ENCODE measurements at places on chromosomes 2 and 18. TPM values are rescaled to one million over a fixed set of nuclear protein-coding genes. Genes with fewer than 3 reads are reported as not detected.
A peak's percentile ranks its signal among the peaks of the same experiment; 100 is the strongest.

FRZB gene
- total RNA-seq: 2.4 TPM

ZSWIM2 gene
- total RNA-seq: not detected

UBXN2A gene
- total RNA-seq: 14.3 TPM

SELENOI gene
- 7.6 TPM for total RNA-seq

GREB1 gene
- 3.1 TPM for total RNA-seq

DNA sequence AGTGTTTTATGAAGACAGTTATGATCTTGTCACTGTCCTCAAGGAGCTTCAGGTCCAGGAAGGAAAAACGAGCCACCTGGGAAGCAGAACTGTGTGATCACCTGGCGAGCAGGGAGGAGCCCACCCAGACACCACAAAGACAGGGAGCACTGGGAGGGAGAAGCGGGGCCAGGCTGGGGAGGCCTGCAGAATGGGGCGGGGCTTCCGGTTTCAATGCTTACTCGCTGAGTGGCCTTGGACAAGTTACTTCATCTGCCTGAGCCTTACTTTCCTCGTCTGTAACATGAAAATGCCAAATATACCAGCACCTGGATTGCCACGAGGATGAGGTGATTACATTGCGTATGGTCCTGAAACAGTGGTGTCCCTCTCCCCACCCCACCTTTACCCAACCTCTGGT, 227.5 kb downstream of the ANKRD30B start:
- H3K27ac ChIP-seq: no peak overlapping the region
- H3K4me3 ChIP-seq: no peak overlapping the region
- no peaks in the 10 kb centered on the region for H3K27me3 ChIP-seq
- no peaks in the 10 kb centered on the region for H3K36me3 ChIP-seq
- H3K4me1 ChIP-seq: no peaks in the 10 kb centered on the region

DNA sequence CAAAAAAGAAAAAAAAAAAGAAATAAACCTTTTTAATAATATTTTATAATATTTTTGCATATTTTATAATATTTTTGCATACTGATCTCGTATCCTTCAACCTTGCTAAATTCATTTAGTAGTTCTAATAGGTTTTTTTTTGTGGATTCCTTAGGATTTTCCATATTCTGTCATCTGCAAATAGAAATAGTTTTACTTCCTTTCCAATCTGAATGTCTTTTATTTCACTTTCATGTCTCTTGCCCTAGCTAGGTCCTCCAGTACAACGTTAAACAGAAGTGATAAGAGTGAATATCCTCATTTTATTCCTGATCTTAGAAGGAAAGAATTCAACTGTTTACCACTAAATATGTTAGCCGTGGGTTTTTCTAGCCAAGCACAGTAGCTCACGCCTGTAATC, 13.7 kb downstream of the LMAN2L start:
- H3K27me3 ChIP-seq: no peaks in the 10 kb centered on the region
- H3K36me3 ChIP-seq: peaks cover 50% of the 10 kb centered on the region
- no peak overlapping the region for H3K4me3 ChIP-seq

GRCh38 chr2:4404363-4404762, 701.0 kb downstream of the DCDC2C start:
- H3K27me3 ChIP-seq: no peaks in the 10 kb centered on the region
- H3K27ac ChIP-seq: no peak overlapping the region
- H3K4me1 ChIP-seq: no peaks in the 10 kb centered on the region
- DNase-seq: no peak
- no peak overlapping the region for H3K4me3 ChIP-seq

DNA sequence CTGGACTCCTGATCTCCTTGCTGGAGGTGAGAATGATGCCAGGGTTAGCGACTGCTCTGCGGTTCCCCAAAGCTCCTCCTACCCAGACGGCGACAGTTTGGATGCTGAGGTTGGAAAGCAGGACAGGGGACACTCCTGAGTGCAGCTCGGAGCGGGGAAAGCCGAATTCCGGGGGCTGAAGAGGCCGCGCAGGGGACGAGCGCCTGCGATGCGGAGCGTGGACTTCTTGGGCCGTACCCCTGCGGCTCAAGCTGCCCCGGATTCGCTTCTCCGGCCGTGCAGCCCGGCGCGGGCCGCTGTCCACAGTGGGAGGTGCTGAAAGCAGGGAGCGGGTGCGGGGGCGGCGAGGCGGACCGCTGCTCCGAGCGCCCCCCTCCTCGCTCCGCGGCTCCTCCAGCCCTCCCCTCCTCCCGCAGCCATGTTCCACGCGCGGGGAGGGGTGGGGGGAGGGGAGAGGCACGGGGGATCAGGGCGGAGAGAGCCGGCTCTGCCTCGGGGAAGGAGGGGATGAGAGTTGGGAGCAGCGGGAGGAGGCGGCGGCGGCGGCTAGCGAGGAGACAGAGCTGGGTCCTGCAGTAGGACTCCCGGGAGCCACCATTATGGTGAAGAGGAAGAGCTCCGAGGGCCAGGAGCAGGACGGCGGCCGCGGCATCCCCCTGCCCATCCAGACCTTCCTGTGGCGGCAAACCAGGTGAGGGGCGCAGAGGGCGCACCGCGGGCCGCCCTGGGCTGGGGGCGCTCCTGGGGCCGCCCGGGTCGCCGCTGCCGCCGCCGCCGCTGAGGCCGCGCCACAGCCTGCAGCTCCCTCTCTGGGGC, at the start of gene UNC80:
TSS of gene UNC80 (plus strand) at position 359 of the 816 bp plus-strand sequence. CDS start at position 600, 241 bp downstream.
- H3K36me3 ChIP-seq: no peaks in the 10 kb centered on the region
- no peak within 1 kb of the TSS for H3K27ac ChIP-seq
- peaks cover 5% of the 10 kb centered on the region for H3K27me3 ChIP-seq

DNA sequence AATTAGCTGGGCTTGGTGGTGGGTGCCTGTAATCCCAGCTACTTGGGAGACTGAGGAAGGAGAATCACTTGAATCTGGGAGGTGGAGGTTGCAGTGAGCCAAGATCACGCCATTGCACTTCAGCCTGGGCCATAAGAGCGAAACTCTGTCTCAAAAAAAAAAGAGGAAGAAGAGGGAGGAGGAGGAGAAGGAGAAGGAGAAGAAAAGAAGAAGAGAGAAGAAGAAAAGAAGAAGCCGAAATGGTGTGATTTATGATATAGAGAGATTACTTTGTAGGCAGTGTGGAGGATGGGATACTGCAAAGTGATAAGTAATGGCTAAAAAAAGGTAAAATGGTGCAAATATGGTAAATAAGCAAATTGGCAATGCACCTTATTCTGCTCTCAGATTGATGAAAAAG, 25.1 kb downstream of the THNSL2 start:
- H3K4me3 ChIP-seq: no peak overlapping the region
- no peaks in the 10 kb centered on the region for H3K4me1 ChIP-seq
- no peak for DNase-seq
- no peak overlapping the region for H3K27ac ChIP-seq

DNA sequence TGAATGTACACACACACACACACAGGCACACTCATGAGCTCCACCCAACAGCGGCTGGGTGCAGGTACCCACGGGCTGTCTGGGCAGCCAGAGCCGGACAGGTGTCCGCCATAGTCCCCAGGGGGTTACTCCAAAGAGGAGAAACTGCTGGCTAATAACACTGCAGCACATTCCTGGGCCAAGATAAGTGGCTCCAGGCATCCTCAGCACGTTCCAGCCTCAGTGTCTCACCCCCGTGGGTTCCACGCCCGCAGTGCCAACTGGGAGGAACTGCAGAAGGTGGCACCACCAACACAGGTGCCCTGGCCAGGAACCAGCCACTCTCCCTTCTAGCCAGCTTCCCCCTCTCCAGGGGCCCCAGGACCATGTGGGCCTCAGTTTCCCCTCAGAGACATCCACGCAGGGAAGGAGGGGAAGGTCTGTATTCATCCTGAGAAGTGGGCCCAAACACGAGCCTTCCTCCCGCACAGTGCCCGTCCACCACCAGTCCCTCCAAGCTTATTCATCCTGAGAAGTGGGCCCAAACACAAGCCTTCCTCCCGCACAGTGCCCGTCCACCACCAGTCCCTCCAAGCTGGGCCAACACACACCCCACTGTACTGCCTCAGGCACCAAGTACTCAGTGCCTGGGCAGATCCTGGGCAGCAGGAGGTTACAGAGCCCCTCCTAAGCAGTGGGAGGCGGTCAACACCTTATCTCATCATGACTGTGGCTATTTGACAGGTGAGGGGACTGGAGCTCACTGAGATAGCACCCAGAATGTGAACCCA, 47.6 kb downstream of the TNS1 start:
- peaks cover 89% of the 10 kb centered on the region for H3K4me1 ChIP-seq
- DNase-seq: no peak
- H3K27me3 ChIP-seq: no peaks in the 10 kb centered on the region
- peak overlapping the region; percentile 87 for H3K27ac ChIP-seq
- H3K4me3 ChIP-seq: no peak overlapping the region

GRCh38 chr2:241859436-241860183, 916 bp upstream of the PDCD1 start:
- H3K36me3 ChIP-seq: no peaks in the 10 kb centered on the region
- no peaks in the 10 kb centered on the region for H3K4me1 ChIP-seq
- no peaks in the 10 kb centered on the region for H3K27me3 ChIP-seq

- H3K27me3 ChIP-seq: no peaks in the 10 kb centered on the region
- no peak overlapping the region for H3K4me3 ChIP-seq
- H3K36me3 ChIP-seq: no peaks in the 10 kb centered on the region
- peak overlapping the region; percentile 41 for H3K27ac ChIP-seq
- H3K4me1 ChIP-seq: no peaks in the 10 kb centered on the region
- DNase-seq: peak; percentile 76
These were observed 43.0 kb upstream of the DSG1 start for GRCh38 chr18:31274931-31275330.

- peaks cover 17% of the 10 kb centered on the region for H3K4me1 ChIP-seq
- no peak overlapping the region for H3K4me3 ChIP-seq
- H3K27me3 ChIP-seq: no peaks in the 10 kb centered on the region
These were observed 210.5 kb downstream of the BCL2 start for GRCh38 chr18:63109022-63109421.

DNA sequence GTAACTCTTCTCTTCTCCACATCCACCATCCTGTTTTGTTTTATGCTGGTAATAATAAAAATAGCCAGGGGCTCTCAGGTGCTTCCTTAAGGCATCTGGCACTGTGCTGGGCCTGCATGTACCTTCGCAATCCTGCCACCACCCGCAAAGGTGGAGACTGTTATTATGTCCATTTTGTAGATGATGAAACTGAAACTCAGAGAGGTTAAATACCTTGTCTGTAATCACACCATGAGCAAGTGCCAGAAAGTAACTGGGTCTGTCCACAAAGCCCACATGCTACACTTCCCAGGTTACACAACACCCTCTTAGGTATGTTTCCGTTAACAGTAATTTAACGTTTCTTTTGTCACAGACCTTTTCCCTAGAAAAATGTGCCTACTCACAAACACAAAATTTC, 27.0 kb downstream of the NRP2 start:
- no peaks in the 10 kb centered on the region for H3K4me1 ChIP-seq
- no peaks in the 10 kb centered on the region for H3K36me3 ChIP-seq

DNA sequence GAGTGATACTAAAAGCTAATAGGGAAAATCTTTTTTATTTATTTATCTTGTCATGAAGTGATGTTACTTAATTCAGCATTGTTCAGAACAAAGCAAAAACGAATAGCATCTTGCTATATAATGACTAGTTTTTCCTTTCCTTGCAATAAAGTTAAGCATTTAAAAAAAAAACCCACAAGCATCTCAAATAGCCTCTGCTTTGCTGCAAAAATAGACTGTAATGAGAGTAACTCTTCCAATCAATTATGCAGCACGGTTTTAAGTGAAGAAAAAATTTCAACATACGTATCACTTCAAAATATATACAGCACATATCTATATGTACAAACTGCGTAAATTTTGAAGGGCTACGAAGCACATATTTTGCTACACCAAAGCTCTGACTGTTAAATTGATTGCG, 153.3 kb upstream of the VRK2 start:
- H3K4me3 ChIP-seq: no peak overlapping the region
- no peaks in the 10 kb centered on the region for H3K4me1 ChIP-seq
- H3K36me3 ChIP-seq: no peaks in the 10 kb centered on the region
- DNase-seq: no peak
- no peaks in the 10 kb centered on the region for H3K27me3 ChIP-seq
- no peak overlapping the region for H3K27ac ChIP-seq

- no peak for DNase-seq
- H3K4me3 ChIP-seq: no peak overlapping the region
- H3K36me3 ChIP-seq: no peaks in the 10 kb centered on the region
- no peak overlapping the region for H3K27ac ChIP-seq
These were observed 465.0 kb upstream of the TRIB2 start for GRCh38 chr2:12251749-12252148.

DNA sequence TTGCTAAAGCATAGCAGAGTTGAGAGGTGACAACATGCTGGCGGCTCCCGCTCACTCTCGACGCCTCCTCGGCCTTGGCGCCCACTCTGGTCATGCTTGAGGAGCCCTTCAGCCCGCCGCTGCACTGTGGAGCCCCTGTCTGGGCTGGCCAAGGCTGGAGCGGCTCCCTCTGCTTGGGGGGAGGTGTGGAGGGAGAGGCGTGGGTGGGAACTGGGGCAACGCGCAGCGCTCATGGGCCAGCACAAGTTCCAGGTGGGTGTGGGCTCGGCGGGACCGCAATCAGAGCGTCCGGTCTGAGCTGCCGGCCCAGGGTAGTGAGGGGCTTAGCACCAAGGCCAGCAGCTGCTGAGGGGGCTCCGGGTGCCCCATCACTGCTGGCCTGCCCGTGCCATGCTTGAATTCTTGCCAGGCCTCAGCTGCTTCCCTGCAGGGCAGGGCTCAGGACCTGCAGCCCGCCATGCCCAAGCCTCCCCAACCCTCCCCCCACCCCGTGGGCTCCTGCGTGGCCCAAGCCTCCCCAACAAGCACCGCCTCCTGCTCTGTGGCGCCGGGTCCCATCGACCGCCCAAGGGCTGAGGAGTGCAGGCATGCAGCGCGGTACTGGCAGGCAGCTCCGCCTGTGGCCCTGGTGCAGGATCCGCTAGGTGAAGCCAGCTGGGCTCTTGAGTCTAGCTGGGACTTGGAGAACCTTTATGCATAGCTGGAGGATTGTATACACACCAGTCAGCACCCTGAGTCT, 2052.8 kb upstream of the CELF4 start:
- H3K27me3 ChIP-seq: no peaks in the 10 kb centered on the region
- no peak overlapping the region for H3K27ac ChIP-seq
- no peaks in the 10 kb centered on the region for H3K4me1 ChIP-seq
- DNase-seq: no peak
- no peak overlapping the region for H3K4me3 ChIP-seq

DNA sequence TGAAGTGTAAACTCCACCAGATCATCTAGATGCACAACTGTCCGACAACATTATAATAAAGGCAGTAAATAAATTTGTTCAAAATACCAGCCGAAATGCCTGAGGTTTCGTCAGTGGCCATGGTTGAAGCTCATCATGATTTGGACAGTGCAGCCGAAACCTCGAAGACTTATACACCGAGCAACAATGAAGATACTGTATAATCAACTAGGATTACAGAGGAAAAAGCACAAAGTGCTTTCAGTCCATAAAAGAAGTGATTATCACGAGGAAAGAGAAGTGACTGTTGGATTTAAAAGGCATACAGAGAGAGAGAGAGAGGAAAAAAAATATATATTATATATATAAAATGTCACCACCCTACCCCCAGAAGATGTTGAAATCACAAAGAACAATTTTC, 52.0 kb upstream of the GALNT3 start:
- H3K36me3 ChIP-seq: no peaks in the 10 kb centered on the region
- no peak overlapping the region for H3K27ac ChIP-seq
- H3K4me3 ChIP-seq: no peak overlapping the region
- no peak for DNase-seq
- no peaks in the 10 kb centered on the region for H3K4me1 ChIP-seq

GRCh38 chr2:142741764-142742269, 135.6 kb upstream of the KYNU start:
- no peaks in the 10 kb centered on the region for H3K4me1 ChIP-seq
- H3K27ac ChIP-seq: no peak overlapping the region
- H3K4me3 ChIP-seq: no peak overlapping the region
- H3K27me3 ChIP-seq: no peaks in the 10 kb centered on the region
- DNase-seq: no peak
